ENCODE measurements at places on chromosomes 5 and 9. TPM values are rescaled to one million over a fixed set of nuclear protein-coding genes. Genes with fewer than 3 reads are reported as not detected.

Gene GARIN3
- not detected for total RNA-seq

Gene DDX4
- not detected for total RNA-seq

Gene HINT2
- total RNA-seq: 26.8 TPM

Gene HSPB3
- total RNA-seq: 33.1 TPM

Gene CARTPT
- 7.4 TPM for total RNA-seq

Gene IL9
- total RNA-seq: not detected

Gene ITK
- total RNA-seq: 1.2 TPM

Gene NME5
- total RNA-seq: 1.1 TPM

Gene SPATA31E1
- total RNA-seq: not detected

Gene GCNT1
- 4.9 TPM for total RNA-seq

Gene MPDZ
- total RNA-seq: 105 TPM

Gene IFNA8
- total RNA-seq: not detected

Gene SLC46A2
- total RNA-seq: 0.42 TPM

Gene ADGRV1
- total RNA-seq: 0.57 TPM

Gene MARCOL
- not detected for total RNA-seq

Gene SPINK13
- total RNA-seq: not detected

Gene CFAP77
- not detected for total RNA-seq

Gene VCAN
- total RNA-seq: 67.7 TPM

Gene MARVELD2
- 0.99 TPM for total RNA-seq

Gene AGXT2
- not detected for total RNA-seq

Gene PCDHGB5
- total RNA-seq: 8.7 TPM

Gene FCN2
- total RNA-seq: not detected

Gene RPP25L
- total RNA-seq: 11.6 TPM

Gene CD74
- 572 TPM for total RNA-seq

Gene CCDC183
- 2.5 TPM for total RNA-seq

Gene GRIA1
- 1.2 TPM for total RNA-seq

Gene STKLD1
- total RNA-seq: not detected

Gene RMRP
- 3,077 TPM for total RNA-seq

Gene DCAF12
- total RNA-seq: 25.0 TPM

Gene ROR2
- total RNA-seq: 71.8 TPM

Gene LRRC19
- not detected for total RNA-seq

Gene PCDHGA5
- 5.4 TPM for total RNA-seq

Gene DIPK1B
- total RNA-seq: 16.9 TPM
